ENCODE measurements at places on chromosomes 1 and 21. TPM values are rescaled to one million over a fixed set of nuclear protein-coding genes. Genes with fewer than 3 reads are reported as not detected.
A peak's percentile ranks its signal among the peaks of the same experiment; 100 is the strongest.

Gene NR5A2
- total RNA-seq: 1.9 TPM

DNA sequence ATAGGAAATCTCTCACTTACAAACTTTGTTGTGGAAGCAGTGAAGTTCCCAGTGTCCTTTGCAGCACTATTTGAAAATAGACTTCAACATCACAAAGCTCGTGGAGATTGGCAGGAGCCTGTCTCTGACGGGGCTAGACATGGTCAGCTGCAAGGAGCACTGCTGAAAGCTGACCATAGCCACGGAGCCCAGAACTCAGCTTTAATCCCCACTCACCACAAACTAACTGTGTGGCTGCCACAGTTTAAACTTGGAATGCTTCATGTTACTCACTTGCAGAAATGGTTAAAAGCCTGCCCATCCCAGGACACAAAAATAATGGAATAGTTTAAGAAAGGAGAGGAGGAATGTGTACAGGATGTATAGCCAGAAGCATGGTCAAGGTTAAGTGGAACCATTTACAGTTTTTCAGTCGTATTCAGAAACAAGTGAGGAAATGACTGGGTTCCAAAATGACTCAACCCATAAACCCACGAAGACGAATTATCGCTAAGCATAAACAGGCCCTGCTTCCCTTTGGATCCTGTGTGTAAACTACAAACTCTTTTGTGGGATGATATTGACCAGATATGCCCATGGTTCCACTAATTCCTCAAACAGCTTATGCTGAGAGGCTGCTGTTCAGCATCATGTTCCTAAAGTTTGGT lies 18.2 kb downstream of the DNALI1 start:
- H3K4me1 ChIP-seq: no peaks in the 10 kb centered on the region
- peaks cover 80% of the 10 kb centered on the region for H3K36me3 ChIP-seq
- no peak for DNase-seq
- H3K4me3 ChIP-seq: no peak overlapping the region
- H3K27me3 ChIP-seq: no peaks in the 10 kb centered on the region

Gene PLA2G2C
- total RNA-seq: not detected

DNA sequence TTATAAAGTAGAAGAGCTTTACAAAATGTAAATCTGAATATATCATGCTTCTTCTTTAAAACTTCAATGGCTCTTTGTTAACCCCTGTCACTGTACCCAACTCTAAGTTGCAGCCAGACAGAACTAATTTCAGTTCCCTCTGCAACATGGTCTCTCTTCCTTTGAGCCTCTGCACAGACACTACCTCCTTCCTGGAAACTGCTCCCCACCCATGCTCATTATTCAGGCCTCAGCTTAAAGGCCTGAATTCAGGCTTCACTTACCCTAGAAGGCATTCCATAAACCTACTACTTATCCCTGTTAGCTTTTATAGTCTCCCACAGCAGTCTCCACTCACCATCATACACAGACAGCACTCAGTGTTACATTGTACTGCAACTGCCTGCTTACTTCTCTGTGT lies 2.6 kb upstream of the EEIG2 start:
- H3K4me3 ChIP-seq: no peak overlapping the region
- H3K27ac ChIP-seq: no peak overlapping the region
- no peaks in the 10 kb centered on the region for H3K36me3 ChIP-seq
- no peak for DNase-seq
- peaks cover 13% of the 10 kb centered on the region for H3K4me1 ChIP-seq

GRCh38 chr1:95953015-95953414 lies 719.0 kb downstream of the RWDD3 start:
- no peaks in the 10 kb centered on the region for H3K27me3 ChIP-seq
- H3K4me3 ChIP-seq: no peak overlapping the region
- H3K36me3 ChIP-seq: no peaks in the 10 kb centered on the region
- no peak for DNase-seq
- no peaks in the 10 kb centered on the region for H3K4me1 ChIP-seq
- H3K27ac ChIP-seq: no peak overlapping the region

Gene GPA33
- 1.9 TPM for total RNA-seq

DNA sequence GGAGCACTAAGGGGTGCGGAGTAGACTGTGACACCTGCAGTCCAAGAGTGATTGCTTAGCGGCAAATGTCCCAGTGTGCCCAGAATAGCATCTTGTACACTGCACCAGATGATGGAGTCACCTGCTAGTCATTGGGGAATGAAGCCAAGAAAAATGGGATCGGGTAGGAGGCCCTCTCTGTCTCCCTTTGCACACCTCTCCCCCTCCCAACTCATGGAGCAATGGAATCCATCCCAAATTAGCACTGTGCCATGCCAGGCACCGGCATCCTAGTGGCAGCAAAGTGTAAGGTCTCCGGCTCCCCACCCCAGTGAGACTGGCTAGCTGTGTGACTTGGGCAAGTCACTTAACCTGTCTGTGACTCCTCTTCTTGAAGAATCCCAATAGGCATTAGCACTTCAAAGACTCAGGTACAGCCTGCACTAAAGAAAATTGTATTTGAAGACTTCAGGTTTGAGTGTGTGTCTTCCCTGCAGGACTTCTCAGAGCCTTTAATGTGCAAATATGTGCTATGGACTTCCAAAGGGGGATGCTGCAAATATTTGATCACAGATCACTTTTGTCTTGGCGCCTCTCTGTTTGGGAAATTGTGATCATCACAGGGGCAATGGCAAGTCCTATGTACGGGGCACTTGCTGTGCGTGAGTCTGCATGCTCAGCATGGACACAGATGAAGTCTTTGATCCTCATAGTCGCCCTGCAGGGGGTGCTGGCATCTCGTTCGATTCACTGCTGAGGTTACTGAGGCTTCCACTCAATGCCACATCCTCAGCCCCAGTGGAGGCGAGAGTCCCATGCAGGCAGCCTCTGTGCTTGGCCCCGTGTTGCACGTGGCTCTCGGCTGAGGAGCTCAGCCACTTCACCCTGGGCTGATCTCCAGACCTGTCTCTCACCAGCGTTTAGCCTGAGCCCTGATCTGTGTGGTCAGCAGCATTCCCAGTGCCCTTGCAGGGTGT lies 272.9 kb upstream of the C1orf174 start:
- no peak overlapping the region for H3K27ac ChIP-seq
- no peaks in the 10 kb centered on the region for H3K36me3 ChIP-seq
- H3K4me3 ChIP-seq: no peak overlapping the region
- DNase-seq: no peak
- H3K4me1 ChIP-seq: no peaks in the 10 kb centered on the region

DNA sequence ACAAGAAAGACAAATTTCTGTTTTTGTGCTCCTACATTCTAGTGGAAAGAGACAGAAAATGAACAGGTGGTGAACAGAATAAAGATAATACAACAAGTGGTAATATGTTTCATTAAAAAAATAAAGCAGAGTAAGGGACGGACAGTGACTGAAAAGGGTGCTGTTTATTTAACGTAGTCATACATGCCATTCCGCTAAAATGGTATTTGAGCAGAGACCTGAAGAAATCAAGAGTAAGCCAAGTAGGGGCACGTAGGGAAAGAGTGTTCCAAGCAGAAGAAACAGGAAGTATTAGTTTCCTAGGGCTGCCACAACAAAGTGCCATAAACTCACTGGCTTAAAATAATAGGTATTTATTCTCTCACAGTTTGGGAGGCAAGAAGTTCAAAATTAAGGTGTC lies 65.6 kb upstream of the KCTD3 start:
- no peaks in the 10 kb centered on the region for H3K4me1 ChIP-seq
- no peaks in the 10 kb centered on the region for H3K36me3 ChIP-seq
- H3K4me3 ChIP-seq: no peak overlapping the region
- no peaks in the 10 kb centered on the region for H3K27me3 ChIP-seq
- no peak overlapping the region for H3K27ac ChIP-seq
- no peak for DNase-seq

DNA sequence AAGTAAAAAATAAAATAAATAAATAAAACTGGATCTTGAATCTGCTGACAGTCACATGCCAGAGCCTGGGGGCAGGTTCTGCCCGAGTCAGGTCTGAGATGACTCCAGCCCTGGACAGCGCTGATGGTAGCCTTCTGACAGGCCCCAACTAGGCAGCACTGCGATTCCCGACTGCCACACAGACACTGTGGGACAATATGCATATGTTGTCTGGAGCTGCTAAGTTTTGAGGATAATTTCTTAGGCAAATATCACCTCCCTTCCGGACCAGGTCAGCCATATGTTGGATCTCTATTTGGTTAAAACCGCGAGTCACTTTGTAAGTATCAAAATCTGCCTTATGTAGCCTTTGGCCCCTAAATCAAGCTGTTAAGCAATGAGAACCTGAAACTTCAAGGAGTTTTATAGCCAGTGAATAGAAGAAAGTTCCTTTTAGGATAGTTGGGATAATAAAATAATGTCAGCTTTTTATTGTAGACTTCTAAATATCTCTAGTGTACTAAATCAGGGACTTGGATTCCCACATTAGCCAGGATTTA lies 20.8 kb upstream of the TRIM17 start:
- no peaks in the 10 kb centered on the region for H3K4me1 ChIP-seq
- H3K27ac ChIP-seq: no peak overlapping the region
- no peak overlapping the region for H3K4me3 ChIP-seq
- H3K36me3 ChIP-seq: no peaks in the 10 kb centered on the region

Gene CFHR4
- not detected for total RNA-seq

DNA sequence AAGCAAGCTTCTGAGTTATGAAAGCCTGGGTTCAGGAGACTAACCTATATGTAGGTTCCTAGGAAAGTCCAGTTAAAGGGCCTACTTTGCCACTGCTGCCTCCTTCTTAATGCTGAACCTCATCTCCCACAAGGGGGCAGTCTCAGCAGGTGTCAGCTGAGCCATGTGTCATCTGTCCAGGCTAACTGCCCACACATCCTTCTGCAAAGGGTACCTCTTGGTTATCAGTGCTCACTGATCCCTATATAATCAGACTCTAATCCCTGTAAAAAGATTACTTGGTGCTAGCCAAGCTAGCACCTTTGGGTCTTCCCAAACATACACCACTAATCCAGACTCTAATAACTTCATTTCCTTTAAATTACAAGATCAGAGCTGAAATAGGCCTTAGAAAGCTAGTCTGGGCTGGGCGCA lies 9.0 kb downstream of the PRDX1 start:
- no peaks in the 10 kb centered on the region for H3K27me3 ChIP-seq
- H3K4me3 ChIP-seq: no peak overlapping the region
- H3K27ac ChIP-seq: no peak overlapping the region
- no peak for DNase-seq
- H3K4me1 ChIP-seq: no peaks in the 10 kb centered on the region
- peaks cover 11% of the 10 kb centered on the region for H3K36me3 ChIP-seq

DNA sequence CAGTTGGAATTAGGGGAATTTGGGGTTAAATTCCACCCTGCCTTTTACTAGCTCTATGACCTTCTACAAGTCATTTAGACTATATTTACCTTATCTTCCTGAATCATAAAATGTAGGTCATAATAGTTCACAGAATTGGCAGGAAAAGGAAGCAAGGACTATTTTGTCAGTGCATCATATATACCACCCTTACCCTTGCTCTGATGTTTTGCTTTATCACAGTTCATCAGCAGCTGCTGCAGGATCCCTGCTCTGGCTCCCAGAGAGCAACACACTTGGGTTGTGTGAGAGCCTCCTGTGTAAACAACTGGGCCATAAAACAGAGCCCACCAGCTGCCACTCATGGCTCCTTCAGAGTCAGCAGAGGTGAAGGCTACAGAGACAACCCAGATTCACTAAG lies 631.6 kb upstream of the CAMK1G start:
- DNase-seq: no peak
- no peak overlapping the region for H3K27ac ChIP-seq
- H3K4me1 ChIP-seq: no peaks in the 10 kb centered on the region
- no peaks in the 10 kb centered on the region for H3K27me3 ChIP-seq
- no peaks in the 10 kb centered on the region for H3K36me3 ChIP-seq

Gene CASQ2
- total RNA-seq: 207 TPM

Gene ODF2L
- 5.4 TPM for total RNA-seq

- peak overlapping the region; percentile 68 for H3K27ac ChIP-seq
- H3K36me3 ChIP-seq: no peaks in the 10 kb centered on the region
- peaks cover 31% of the 10 kb centered on the region for H3K4me1 ChIP-seq
Measured at GRCh38 chr1:9388335-9389180, 95.9 kb downstream of the SPSB1 start.

Gene SPRR2E
- not detected for total RNA-seq

- peaks cover 6% of the 10 kb centered on the region for H3K4me1 ChIP-seq
- H3K4me3 ChIP-seq: no peak overlapping the region
- DNase-seq: no peak
- no peak overlapping the region for H3K27ac ChIP-seq
Measured at GRCh38 chr1:60746278-60746791, 336.0 kb upstream of the NFIA start.

Gene SV2A
- 0.33 TPM for total RNA-seq

DNA sequence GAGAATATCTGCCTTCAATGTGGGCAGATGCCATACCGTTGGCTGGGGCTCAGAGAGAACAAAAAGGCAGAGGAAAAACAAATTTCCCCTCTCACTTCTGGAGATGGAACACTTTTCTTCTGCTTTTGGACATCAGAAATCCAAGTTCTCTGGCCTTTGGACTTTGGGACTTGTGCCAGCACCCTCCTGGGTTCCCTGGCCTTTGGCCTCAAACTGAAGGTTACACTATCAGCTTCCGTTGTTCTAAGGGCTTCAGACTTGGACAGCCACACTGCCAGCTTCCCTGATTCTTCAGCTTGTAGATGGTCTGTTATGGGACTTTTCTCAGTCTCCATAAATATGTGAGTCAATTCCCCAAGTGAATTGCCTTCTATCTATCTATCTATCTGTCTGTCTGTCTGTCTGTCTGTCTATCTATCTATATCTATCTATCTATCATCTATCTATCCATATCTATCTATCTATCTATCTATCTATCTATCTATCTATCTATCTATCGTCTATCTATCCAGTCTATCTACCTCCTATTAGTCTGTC lies 778.1 kb upstream of the TMPRSS15 start:
- no peak overlapping the region for H3K4me3 ChIP-seq
- H3K27ac ChIP-seq: no peak overlapping the region
- no peak for DNase-seq

DNA sequence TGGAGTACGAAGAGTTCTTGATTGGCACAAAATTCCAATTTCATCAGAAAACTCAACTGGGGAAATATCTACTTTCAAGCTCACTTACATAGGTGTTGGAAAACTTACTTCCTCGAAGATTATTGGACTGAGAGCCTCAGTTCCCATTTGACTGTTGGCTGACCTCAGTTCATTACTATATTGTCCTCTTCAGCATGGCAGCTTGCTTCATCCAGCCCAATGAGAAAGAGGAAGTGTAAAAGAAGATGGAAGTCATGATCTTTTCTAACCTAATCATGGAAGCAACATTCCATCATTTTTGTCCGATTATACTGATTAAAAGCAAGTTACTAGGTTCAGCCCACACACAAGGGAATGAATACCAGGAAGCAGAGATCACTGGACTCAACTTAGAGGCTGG lies 49.4 kb downstream of the HSD3B1 start:
- H3K4me3 ChIP-seq: no peak overlapping the region
- no peak overlapping the region for H3K27ac ChIP-seq
- H3K27me3 ChIP-seq: no peaks in the 10 kb centered on the region
- no peaks in the 10 kb centered on the region for H3K36me3 ChIP-seq

GRCh38 chr1:28516518-28516956 lies 10.7 kb downstream of the RCC1 start:
- no peaks in the 10 kb centered on the region for H3K36me3 ChIP-seq
- no peak overlapping the region for H3K4me3 ChIP-seq
- no peak overlapping the region for H3K27ac ChIP-seq
- DNase-seq: no peak
- peaks cover 19% of the 10 kb centered on the region for H3K4me1 ChIP-seq

Data from gastrocnemius medialis (tissue), 4 donors.